Astrocyte (in vitro differentiated cells and primary cell): ENCODE measurements at places on chromosomes 4 and X.
A peak's percentile ranks its signal among the peaks of the same experiment; 100 is the strongest.

DNA sequence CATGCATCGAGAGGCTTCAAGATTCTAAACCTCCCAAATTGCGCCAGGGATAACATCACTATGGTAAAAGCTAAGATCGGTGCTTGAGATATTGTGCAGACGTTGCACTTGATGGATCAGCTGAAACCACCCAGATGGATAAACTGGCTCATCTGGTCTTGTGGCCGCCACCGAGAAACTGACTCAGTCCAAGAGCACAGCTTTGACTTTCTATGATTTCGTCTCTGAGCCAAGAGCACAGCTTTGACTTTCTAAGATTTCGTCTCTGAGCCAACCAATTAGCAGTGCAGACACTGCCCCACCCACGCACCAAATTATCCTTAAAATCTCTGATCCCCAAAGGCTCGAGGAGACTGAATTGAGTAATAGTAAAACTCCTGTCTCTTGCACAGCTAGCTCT is 687.2 kb downstream of the FAM133A start:
- H3K4me1 ChIP-seq, result no peaks in the 10 kb centered on the region
- DNase-seq, result no peak
- no peak overlapping the region for H3K4me3 ChIP-seq
- no peaks in the 10 kb centered on the region for H3K27me3 ChIP-seq
- no peak overlapping the region for H3K27ac ChIP-seq

GRCh38 chr4:20337261-20337664 is 85.6 kb downstream of the SLIT2 start:
- H3K4me3 ChIP-seq, result no peak overlapping the region
- H3K36me3 ChIP-seq, result no peaks in the 10 kb centered on the region
- H3K27ac ChIP-seq, result no peak overlapping the region
- peak; percentile 55 for DNase-seq
- no peaks in the 10 kb centered on the region for H3K4me1 ChIP-seq

DNA sequence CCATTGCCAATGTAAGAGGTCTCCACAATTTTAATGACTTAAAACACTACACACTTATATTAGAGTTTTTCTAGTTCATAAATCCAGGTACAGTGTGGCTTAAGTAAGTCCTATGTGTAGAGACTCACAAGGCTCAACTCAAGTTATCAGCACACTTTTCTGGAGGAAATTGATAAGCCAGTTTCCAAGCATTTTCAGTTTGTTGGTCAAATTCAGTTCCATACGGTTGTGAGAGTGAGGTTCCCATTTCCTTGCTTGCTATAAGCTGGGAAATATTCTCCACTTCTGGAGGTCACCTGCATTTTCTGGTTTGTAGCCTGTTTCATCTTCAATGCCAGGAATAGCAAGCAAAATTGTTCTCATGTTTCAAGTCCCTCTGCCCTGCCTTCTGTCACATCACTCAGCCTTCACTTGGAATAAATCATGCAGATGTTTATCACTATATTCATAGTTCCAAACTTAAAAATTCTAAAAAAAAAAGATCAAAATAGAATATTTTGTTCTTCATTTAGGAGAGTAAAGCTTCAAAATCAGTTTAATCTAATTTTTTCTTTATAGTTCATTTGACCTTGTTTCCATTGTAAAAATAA is 1137.5 kb upstream of the INTU start:
- no peak overlapping the region for H3K27ac ChIP-seq
- H3K27me3 ChIP-seq, result no peaks in the 10 kb centered on the region
- DNase-seq, result no peak
- H3K4me1 ChIP-seq, result no peaks in the 10 kb centered on the region
- H3K36me3 ChIP-seq, result no peaks in the 10 kb centered on the region
- no peak overlapping the region for H3K4me3 ChIP-seq

- H3K4me1 ChIP-seq, result peaks cover 25% of the 10 kb centered on the region
- H3K27ac ChIP-seq, result peak overlapping the region; percentile 70
- H3K4me3 ChIP-seq, result no peak overlapping the region
- no peaks in the 10 kb centered on the region for H3K36me3 ChIP-seq
- H3K27me3 ChIP-seq, result no peaks in the 10 kb centered on the region
- DNase-seq, result peak; percentile 55
Observed at GRCh38 chrX:14027036-14027435, 2.7 kb downstream of the GEMIN8 start.

DNA sequence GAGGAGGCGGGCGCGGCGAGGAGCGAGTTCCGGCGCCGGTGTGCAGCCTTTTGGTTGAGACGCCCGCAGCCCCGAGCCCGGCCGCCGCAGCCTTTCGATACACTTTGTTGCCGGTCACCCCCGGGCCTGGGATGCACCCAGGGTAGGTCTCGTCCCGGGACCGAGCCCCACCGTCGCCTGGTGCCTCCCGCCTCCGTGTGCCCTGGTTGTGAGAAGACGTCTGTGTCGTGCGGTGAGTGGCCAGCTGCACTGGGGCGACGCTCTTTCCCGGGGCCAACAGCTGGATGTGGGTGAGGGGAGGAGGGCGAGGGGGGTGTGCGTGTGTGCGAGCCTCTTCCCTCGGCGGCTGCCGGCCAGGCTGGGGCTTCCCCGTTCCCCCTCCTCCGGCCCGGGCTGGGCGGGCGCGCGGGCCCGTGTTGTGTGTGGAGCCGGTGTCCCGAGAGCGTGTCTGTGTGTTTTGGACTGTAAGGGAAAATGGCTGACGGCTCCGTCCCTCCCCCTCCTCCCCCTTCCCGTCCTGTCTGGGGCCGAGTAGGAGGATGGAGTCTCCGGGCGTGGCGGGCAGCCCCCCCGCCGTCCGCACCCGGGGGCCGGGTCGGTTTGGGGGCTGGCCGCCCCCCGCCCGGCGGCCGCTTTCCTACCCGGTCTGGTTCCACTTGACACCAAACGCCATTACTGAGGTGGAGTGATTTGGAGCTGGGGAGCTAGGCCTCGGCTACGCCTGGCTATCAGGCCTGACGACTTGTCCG is 807 bp downstream of the USP9X start:
- no peaks in the 10 kb centered on the region for H3K27me3 ChIP-seq
- H3K36me3 ChIP-seq, result no peaks in the 10 kb centered on the region
- peaks cover 9% of the 10 kb centered on the region for H3K4me1 ChIP-seq
- H3K4me3 ChIP-seq, result peak overlapping the region; percentile 91

- no peak for DNase-seq
- H3K36me3 ChIP-seq, result peaks cover 48% of the 10 kb centered on the region
- no peak overlapping the region for H3K4me3 ChIP-seq
- H3K4me1 ChIP-seq, result peaks cover 8% of the 10 kb centered on the region
- H3K27ac ChIP-seq, result no peak overlapping the region
Observed at GRCh38 chr4:2698951-2699505, 57.1 kb downstream of the TNIP2 start.

- no peak within 1 kb of the TSS for H3K27ac ChIP-seq
- no peaks in the 10 kb centered on the region for H3K36me3 ChIP-seq
- peak; percentile 15 for DNase-seq
- H3K4me3 ChIP-seq, result peak within 1 kb of the TSS; percentile 47
- H3K4me1 ChIP-seq, result no peaks in the 10 kb centered on the region
- no peaks in the 10 kb centered on the region for H3K27me3 ChIP-seq
Observed at GRCh38 chrX:106168107-106168506, at the start of gene PWWP3B. Gene PWWP3B, plus strand, starts transcription at chrX:106168305. Its CDS starts 37,128 bp downstream, at chrX:106205433.

DNA sequence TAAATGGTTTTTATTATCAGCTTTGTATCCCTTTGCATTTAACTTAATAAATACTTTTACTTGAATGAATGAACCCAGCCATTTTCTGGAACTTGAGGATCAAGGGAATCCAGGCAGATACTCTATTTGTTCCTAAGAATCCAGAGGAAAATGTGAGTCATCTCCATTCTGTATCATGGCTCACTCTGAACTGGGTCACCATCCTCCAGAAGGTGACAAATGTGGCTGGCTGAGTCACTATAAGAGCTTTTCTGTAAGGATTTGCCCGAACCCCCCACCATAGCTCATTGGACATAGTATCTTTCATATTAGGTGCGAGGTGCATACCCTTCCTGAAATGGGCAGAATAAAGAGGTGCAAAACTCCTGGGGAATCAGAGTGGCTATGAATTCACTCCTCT is 25.8 kb downstream of the RTL9 start:
- no peaks in the 10 kb centered on the region for H3K36me3 ChIP-seq
- H3K27me3 ChIP-seq, result no peaks in the 10 kb centered on the region
- DNase-seq, result peak; percentile 66
- H3K27ac ChIP-seq, result peak overlapping the region; percentile 72

- no peaks in the 10 kb centered on the region for H3K36me3 ChIP-seq
- no peaks in the 10 kb centered on the region for H3K4me1 ChIP-seq
- no peaks in the 10 kb centered on the region for H3K27me3 ChIP-seq
- H3K27ac ChIP-seq, result no peak overlapping the region
Observed at GRCh38 chrX:109190542-109190941, 291.3 kb downstream of the GUCY2F start.

DNA sequence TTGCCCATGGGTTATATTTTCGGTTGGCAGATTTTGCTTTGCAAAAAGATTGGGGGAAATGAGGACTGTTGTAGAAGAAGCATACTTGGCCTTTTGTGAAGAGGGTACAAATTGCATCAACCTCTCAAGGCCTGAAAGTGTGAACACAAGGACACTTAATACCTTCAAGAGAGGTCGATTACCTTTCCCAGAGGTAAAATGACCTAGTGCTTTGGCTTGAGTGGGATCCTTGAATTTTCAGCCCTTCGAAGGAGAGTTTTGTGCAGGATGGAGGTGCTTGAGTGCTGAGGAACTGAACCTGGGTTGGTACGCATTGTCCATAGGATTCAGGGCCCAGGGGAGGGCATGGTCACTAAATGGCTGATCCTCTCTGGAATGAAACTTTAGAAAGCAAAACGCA is 27.6 kb upstream of the NKAP start:
- DNase-seq, result no peak
- no peak overlapping the region for H3K27ac ChIP-seq
- H3K4me1 ChIP-seq, result no peaks in the 10 kb centered on the region
- no peak overlapping the region for H3K4me3 ChIP-seq
- H3K36me3 ChIP-seq, result no peaks in the 10 kb centered on the region
- H3K27me3 ChIP-seq, result no peaks in the 10 kb centered on the region

GRCh38 chr4:84237008-84237407 is 262.1 kb downstream of the NKX6-1 start:
- peak; percentile 12 for DNase-seq
- H3K27ac ChIP-seq, result no peak overlapping the region
- no peaks in the 10 kb centered on the region for H3K36me3 ChIP-seq

GRCh38 chrX:10566716-10567097 is 53.7 kb downstream of the MID1 start:
- no peak for DNase-seq
- no peaks in the 10 kb centered on the region for H3K27me3 ChIP-seq
- no peaks in the 10 kb centered on the region for H3K36me3 ChIP-seq
- no peak overlapping the region for H3K4me3 ChIP-seq
- peaks cover 21% of the 10 kb centered on the region for H3K4me1 ChIP-seq

DNA sequence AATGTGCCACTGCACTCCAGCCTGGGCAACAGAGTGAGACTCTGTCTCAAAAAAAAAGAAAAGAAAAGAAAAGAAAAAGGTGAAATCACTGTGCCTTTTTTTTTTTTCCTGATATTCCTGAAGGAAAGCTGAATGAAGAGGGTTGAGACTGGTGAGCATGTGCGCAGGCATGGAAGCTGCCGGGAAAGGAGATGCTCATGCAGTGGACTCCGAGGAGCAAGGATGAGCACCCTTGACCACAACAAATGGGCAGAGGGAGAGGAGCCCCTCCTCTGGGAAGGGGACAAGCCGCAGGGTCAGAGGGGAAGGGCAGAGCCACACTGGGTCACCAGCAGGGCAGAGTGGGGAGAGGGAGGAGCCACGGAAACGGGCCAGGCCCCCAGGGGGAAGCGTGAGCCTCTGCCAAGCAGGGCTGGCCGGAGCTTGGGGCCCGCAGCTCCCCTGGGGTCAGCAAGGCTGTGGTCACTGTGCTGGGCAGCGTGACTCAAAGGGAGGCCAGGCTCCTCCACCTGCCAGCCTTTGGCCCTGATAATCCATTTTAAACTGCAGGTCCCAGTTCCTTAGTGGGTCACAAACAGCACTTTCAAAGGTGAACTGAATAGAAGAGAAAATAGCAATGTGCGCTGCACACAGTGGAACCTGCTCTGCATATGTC is 79.8 kb downstream of the NAT8L start:
- peaks cover 7% of the 10 kb centered on the region for H3K4me1 ChIP-seq
- no peak overlapping the region for H3K4me3 ChIP-seq
- no peak for DNase-seq

DNA sequence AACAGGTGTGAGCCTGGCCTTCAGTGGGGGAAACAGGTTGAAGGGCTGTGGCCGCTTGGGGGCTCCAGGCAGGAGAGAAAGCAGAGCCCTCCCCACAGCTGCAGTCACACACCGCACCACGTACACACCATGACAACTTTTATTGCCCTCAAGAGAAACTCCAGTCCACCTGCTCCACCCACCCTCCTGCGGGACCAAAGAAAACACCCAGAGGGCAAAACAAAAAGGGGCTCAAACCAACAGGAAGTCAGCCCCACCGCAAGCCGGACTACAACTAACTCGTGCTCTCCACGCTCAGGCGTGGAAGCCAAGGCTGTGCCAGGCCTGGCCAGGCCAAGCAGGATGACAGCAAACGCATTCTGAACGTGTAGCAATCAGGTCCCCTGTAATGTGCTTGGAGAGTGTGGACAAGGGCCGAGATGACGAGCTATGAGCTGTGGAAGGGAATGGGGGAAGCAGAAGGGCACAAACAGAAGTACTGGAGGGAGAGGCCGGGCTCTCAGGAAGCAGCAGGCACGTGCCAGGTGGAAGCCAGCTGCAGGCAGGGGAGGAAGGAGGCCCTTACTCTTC is 12.7 kb downstream of the SLC6A8 start:
- H3K27ac ChIP-seq, result no peak overlapping the region
- no peak overlapping the region for H3K4me3 ChIP-seq
- H3K27me3 ChIP-seq, result no peaks in the 10 kb centered on the region
- no peak for DNase-seq
- H3K4me1 ChIP-seq, result peaks cover 5% of the 10 kb centered on the region
- no peaks in the 10 kb centered on the region for H3K36me3 ChIP-seq

- H3K4me3 ChIP-seq, result no peak overlapping the region
- no peaks in the 10 kb centered on the region for H3K27me3 ChIP-seq
Observed at GRCh38 chr4:113455061-113455460, 306.5 kb downstream of the CAMK2D start.

DNA sequence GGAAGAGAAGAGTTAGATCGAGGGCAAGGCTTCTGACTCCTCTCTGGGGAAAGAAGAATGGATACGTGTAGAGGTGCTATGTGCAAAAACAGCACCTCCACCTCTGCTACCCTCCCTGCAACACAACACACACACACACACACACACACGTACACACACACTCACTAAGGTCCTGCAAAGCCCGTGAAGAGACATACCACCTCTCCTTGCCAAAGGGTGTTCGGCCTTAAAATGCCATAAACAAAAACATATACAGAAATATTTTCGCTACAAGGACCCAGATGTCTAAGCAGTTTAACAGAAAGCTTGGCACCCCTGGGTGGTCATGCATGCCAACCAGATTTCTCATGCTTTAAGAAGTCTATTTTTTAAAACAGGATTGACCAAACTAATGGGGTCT is 1.5 kb downstream of the TIFA start:
- H3K4me1 ChIP-seq, result peaks cover 12% of the 10 kb centered on the region
- no peaks in the 10 kb centered on the region for H3K27me3 ChIP-seq
- H3K4me3 ChIP-seq, result peak overlapping the region; percentile 38
- H3K27ac ChIP-seq, result no peak overlapping the region

- no peaks in the 10 kb centered on the region for H3K27me3 ChIP-seq
- H3K27ac ChIP-seq, result no peak overlapping the region
- peaks cover 14% of the 10 kb centered on the region for H3K36me3 ChIP-seq
- peaks cover 10% of the 10 kb centered on the region for H3K4me1 ChIP-seq
Observed at GRCh38 chrX:123629502-123629901, 103.3 kb downstream of the THOC2 start.
